Esophagus squamous epithelium (tissue), 5 donors: ENCODE measurements at places on chromosomes 5 and 9.

GRCh38 chr5:170475294-170476000 lies 28.4 kb upstream of the KCNIP1 start:
- no peak for DNase-seq

- DNase-seq = no peak
These were observed 145.4 kb downstream of the TRPM6 start for GRCh38 chr9:74742191-74742790.

- DNase-seq = no peak
These were observed 148.5 kb upstream of the OTULINL start for GRCh38 chr5:14432931-14433589.

DNA sequence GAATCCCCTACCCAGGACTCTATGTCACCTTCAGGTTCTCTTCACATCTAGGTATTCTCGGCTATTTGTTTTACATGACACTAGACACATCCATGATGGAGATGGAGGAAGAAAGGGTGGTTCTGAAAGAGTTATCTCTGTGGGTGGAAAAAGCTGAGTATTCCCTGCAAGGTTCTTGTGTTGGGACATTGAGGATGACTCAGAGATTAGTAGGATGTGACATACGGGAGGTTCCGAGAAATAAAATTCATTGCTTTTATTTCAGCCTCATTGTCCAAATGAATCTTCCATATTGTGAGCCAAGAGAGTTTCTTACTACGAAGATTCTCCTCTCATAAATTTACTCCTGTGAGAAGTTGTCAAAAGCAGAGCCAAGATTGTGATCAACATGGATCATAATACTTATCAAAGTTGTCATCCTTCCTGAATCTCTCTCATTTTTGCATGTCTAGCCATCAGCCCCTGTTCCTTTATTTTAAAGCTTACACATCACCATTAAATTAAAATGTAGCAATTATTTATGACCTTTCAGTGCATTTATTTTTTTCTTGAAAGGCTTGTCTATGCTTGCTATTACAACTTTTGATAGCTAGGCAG lies 370.0 kb downstream of the PSAT1 start:
- DNase-seq = no peak

DNA sequence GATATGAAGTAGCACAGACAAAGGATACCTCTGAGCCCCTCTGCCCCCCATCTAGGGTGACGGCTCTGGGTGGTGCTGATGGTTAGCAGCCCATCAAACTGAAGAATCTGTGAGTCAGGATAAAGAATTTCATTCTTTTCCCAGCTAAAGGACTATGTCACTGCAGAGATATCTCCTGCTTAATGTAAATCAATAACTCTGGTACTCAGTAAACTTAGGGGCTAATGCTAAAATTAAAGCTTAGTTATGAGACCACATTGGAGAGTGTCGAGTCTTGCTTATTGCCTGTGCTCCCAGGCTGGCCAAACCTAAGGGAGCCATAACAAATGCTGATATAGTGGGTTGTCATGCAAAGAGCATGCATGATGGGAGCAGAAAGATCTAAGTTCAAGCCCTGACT lies 25.6 kb upstream of the ACTBL2 start:
- DNase-seq = no peak

- DNase-seq = no peak
These were observed 4.5 kb downstream of the RCL1 start for GRCh38 chr9:4796988-4797853.

GRCh38 chr9:110531776-110532175 lies 47.8 kb downstream of the SVEP1 start:
- DNase-seq = no peak

GRCh38 chr5:57983426-57983825 lies 476.5 kb downstream of the PLK2 start:
- DNase-seq = no peak

- no peak for DNase-seq
These were observed 64.6 kb downstream of the ELOVL7 start for GRCh38 chr5:60779466-60779865.

GRCh38 chr5:166713295-166713694 lies 1578.2 kb upstream of the WWC1 start:
- DNase-seq = no peak

- DNase-seq = no peak
These were observed 641.1 kb downstream of the ISL1 start for GRCh38 chr5:52024359-52024758.
